ENCODE measurements at places on chromosomes 12 and 14.
A peak's percentile ranks its signal among the peaks of the same experiment; 100 is the strongest.

DNA sequence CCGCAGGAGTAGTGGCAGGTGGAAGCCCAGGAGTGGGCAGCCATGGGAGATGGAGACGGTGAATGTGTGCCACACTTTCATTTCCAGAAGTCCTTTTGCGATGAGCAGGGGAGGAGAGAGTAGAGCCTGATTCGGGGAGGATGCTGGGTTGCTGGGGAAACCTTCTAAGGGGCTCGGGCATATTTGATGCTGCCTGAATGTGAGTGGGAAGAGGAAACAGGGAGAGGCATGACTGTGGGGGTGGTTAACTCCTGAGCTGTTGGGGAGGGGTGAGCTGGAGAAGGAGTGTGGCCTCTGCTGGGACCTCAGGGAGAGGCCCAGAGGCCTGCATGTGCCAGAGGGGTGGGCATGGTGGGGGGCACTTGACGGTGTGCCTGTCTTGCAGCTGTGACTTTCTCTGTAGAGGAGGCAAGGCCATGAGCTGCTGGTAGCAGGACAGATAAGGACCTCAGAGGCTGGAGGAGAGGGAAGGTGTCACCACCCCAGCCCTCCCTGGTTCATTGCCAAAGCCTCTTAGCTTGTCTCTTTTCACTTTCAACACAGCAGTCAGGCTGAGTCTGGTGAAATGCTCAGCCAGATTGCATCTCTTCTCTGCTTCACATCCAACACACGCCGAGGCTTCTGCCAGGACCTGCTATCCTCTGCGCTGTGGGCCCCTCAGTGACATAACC, 11.4 kb downstream of the GLT1D1 start:
- no peak for DNase-seq

GRCh38 chr14:101002738-101003137, 99.2 kb upstream of the RTL1 start:
- no peak for DNase-seq

DNA sequence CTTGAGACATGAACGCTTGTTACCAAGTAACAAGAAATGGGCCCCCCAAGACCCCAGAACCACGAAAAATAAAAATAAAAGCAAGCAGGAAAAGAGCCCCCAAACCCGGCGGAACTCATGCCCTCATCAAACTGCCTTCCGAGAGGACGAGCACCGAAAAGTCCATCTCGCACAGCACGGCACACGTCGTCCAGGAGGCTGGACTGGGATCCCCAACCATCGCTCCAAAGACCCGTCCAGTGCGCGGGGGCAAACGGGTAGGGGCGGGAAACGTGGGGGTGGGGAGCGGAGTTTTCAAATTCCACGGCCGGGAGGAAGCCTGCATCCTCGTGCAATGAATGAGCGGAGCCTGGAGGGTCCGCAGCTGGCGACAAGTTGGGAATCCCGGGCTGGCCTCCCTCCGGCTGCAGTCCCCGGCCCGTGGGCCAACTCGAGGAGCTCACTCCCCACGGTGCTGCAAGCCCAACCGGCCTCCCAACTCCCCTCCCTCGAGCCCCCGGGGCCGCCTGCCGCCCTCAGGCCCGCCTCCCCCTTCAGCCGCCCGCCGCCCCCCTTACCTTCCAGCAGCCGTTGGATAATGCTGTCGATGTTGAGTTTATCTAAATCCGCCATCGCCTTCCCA, 484 bp downstream of the PPP1CC start:
- no peak for DNase-seq

GRCh38 chr12:53828598-53828997, 76.8 kb upstream of the CISTR start:
- no peak for DNase-seq

- no peak for DNase-seq
Observed at GRCh38 chr14:67703997-67704396, 2.3 kb downstream of the RDH12 start.

DNA sequence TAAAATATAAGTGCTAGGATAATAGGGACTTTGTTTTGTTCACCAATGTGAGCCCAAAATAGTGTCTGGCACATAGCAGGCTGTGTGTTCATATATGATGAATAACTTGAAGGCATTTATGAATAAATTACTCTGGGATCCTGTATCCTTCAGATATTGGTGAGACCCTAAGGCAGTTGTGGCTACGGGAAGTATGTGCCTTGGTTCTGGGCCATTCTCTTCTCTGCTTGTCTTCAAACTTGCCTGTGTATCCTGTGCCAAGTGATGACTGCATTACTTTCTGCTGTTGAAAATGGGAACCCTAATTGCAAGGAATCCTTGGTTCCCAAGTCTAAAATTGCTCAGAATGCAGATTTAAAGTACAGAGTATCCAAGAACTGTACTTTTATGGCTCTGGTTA, 67.6 kb upstream of the KTN1 start:
- peak; percentile 46 for DNase-seq

GRCh38 chr12:67572492-67572891, 76.1 kb upstream of the DYRK2 start:
- no peak for DNase-seq

GRCh38 chr12:40225984-40226602, 1.3 kb downstream of the LRRK2 start:
- no peak for DNase-seq
